Mesothelial cell of epicardium (in vitro differentiated cells): ENCODE measurements at places on chromosomes 12 and 14. TPM values are rescaled to one million over a fixed set of nuclear protein-coding genes. Genes with fewer than 3 reads are reported as not detected.

Gene ACRBP
- total RNA-seq: 2.7 to 3.7 TPM (median 3.5 TPM) in 3 replicates

Gene KLRC3
- not detected in 3 replicates for total RNA-seq

Gene CIDEB
- not detected in 3 replicates for total RNA-seq

Gene SLC25A21
- 1.8 to 3.7 TPM (median 2.3 TPM) in 3 replicates for total RNA-seq

Gene ESRRB
- total RNA-seq: 0.14 to 0.22 TPM (median 0.16 TPM) in 3 replicates

Gene ABCD2
- 0.29 to 0.41 TPM (median 0.34 TPM) in 3 replicates for total RNA-seq

Gene CDC42BPB
- total RNA-seq: 92.9 to 103 TPM (median 99.4 TPM) in 3 replicates

Gene CMKLR1
- 0.87 to 1.7 TPM (median 1.4 TPM) in 3 replicates for total RNA-seq

Gene HSPB8
- total RNA-seq: 13.5 to 16.8 TPM (median 15.7 TPM) in 3 replicates

Gene TNFRSF1A
- total RNA-seq: 65.4 to 70.4 TPM (median 68.9 TPM) in 3 replicates

Gene SLC38A4
- 0.11 to 0.35 TPM (median 0.29 TPM) in 3 replicates for total RNA-seq

- H3K4me1 ChIP-seq: peaks cover 12% of the 10 kb centered on the region
- H3K4me3 ChIP-seq: no peak overlapping the region
- no peak overlapping the region for H3K27ac ChIP-seq
- DNase-seq: no peak
- H3K27me3 ChIP-seq: no peaks in the 10 kb centered on the region
Measured at GRCh38 chr12:78420991-78421390, 443.6 kb upstream of the SYT1 start.

DNA sequence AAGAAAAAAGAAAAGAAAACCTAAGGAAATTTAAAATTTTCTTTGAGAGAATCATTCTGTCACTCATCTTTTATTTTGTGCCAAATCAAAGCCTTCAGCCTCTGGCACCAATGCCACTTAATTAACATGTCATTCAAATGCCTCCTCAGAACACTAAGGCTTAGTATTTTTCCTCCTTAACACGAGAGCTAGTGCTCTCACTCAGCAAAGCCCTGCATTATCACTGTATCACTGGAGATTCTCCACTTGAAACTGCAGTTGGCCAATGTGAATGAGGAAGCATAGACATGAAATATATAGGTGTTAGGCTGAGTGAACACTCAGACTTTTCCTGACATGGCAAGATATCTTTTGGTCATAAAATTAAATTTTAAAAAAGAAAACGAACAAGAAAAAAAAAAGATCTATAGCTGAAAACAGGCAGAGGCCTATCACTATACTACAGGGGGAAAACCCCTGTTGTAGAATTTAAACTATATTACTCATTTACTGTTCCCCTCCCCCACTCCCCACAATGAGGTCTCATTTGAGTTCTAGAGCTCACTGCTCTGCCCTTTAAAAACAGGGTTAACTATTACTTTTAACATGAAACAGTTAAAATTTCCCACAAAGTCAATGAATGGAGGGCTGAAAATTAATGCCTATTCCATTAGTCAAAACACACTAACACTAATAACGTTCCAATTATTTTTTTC, 5.1 kb downstream of the MBIP start:
- no peak for DNase-seq
- peaks cover 19% of the 10 kb centered on the region for H3K4me1 ChIP-seq

- no peak overlapping the region for H3K4me3 ChIP-seq
- H3K27me3 ChIP-seq: no peaks in the 10 kb centered on the region
- peaks cover 24% of the 10 kb centered on the region for H3K4me1 ChIP-seq
Measured at GRCh38 chr12:41304526-41304925, 116.4 kb downstream of the PDZRN4 start.

- no peaks in the 10 kb centered on the region for H3K27me3 ChIP-seq
- H3K27ac ChIP-seq: no peak overlapping the region
- no peak for DNase-seq
- no peaks in the 10 kb centered on the region for H3K36me3 ChIP-seq
- H3K4me3 ChIP-seq: no peak overlapping the region
- peaks cover 61% of the 10 kb centered on the region for H3K4me1 ChIP-seq
Measured at GRCh38 chr14:22412926-22413411, 176.1 kb downstream of the DAD1 start.

DNA sequence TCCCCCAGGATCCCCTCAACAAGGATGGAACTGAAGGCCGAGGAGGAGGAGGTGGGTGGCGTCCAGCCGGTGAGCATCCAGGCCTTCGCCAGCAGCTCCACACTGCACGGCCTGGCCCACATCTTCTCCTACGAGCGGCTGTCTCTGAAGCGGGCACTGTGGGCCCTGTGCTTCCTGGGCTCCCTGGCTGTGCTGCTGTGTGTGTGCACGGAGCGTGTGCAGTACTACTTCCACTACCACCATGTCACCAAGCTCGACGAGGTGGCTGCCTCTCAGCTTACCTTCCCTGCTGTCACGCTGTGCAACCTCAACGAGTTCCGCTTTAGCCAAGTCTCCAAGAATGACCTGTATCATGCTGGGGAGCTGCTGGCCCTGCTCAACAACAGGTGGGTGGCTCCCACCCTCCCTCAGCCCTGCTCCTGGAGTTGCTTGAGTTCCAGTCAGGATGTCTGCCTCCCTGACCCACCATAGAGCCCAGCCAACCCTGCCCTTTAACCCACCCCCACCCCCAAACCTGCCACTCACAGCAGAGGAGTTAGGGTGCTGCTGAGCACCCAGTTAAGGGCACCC, 1.4 kb downstream of the ASIC1 start:
- H3K27ac ChIP-seq: no peak overlapping the region
- H3K4me3 ChIP-seq: peak overlapping the region; percentile 58
- H3K4me1 ChIP-seq: peaks cover 13% of the 10 kb centered on the region
- H3K27me3 ChIP-seq: peaks cover 62% of the 10 kb centered on the region
- no peak for DNase-seq
- no peaks in the 10 kb centered on the region for H3K36me3 ChIP-seq

- no peak for DNase-seq
- no peaks in the 10 kb centered on the region for H3K27me3 ChIP-seq
- H3K4me1 ChIP-seq: peaks cover 13% of the 10 kb centered on the region
Measured at GRCh38 chr12:27193854-27194544, 50.1 kb upstream of the STK38L start.

- peaks cover 29% of the 10 kb centered on the region for H3K4me1 ChIP-seq
- H3K27ac ChIP-seq: peak overlapping the region; percentile 83
- H3K4me3 ChIP-seq: peak overlapping the region; percentile 97
Measured at GRCh38 chr14:65412856-65413738, 567 bp downstream of the FUT8 start.

DNA sequence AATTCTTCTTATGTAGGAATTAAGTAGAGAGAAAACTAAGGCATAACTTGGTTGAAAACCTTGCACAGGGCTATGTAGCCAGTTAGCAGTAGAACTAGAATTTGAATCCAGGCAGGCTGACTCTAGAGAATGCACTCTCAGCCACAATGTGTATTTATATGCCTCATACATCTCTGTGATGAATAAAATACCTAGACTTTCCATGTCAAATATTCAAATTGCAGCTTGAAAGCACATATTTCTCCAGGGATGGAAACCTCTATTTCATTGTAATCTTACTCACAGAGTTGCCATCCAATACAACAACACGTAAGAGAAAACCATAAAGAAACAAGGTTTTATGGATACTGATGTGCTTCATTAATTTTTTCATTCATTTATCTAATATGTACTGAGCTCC, 256.0 kb upstream of the FLRT2 start:
- H3K4me1 ChIP-seq: peaks cover 7% of the 10 kb centered on the region
- no peak overlapping the region for H3K4me3 ChIP-seq
- H3K36me3 ChIP-seq: no peaks in the 10 kb centered on the region
- no peaks in the 10 kb centered on the region for H3K27me3 ChIP-seq
- no peak for DNase-seq
- no peak overlapping the region for H3K27ac ChIP-seq

DNA sequence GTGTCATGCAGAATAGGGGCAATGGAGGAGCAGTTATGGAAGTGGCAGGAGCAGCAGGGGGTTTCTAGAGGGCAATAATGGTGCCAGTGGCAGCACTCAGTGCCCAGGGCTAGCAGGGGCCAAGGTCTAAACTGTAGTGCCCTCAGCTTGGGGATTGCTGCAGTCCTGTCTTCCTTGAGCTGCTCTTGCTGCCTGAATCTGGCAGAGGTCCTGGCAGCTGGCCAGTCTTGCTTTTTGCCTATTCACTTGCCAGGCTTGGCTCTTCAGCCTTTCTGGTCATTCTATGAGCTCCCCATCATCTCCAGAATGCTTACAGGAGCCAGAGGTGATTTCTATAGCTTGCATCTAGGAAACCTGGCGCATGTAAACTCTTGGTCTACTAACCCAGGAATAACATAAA, 72.0 kb downstream of the SUDS3 start:
- peaks cover 14% of the 10 kb centered on the region for H3K27me3 ChIP-seq
- no peak overlapping the region for H3K27ac ChIP-seq
- H3K4me1 ChIP-seq: no peaks in the 10 kb centered on the region
- H3K36me3 ChIP-seq: no peaks in the 10 kb centered on the region

DNA sequence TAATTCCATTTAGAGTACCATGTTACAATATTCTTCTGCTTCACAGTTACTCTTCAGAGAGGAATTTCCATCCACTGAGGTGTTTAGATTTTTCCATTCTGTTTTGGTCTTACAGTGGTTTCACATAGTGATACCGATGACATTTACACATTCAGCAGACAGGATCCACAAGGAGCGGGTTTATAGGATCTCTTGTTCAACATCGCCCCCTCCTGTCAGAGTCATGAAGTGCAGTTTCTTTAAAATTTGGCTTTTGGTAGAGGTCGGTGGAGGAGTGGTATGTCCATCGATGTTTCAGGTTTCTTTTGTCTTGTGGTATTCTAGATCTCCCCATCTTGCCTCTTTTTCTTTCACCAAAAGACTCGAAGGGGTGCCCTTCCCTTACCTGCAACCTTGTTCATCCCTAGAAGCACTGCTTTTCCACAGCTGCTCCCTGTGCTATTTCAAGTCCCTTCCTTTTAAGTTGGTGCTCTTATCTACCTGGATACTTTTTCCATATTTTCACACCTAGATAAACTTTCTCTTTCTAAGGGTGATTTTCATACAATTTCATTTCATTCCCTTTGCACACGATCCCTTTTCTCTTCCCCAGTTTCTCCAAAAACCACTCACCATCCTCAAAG, 181.3 kb downstream of the ITPR2 start:
- peaks cover 54% of the 10 kb centered on the region for H3K36me3 ChIP-seq
- no peak overlapping the region for H3K27ac ChIP-seq
- DNase-seq: peak; percentile 49
- peaks cover 19% of the 10 kb centered on the region for H3K4me1 ChIP-seq
- H3K27me3 ChIP-seq: no peaks in the 10 kb centered on the region

DNA sequence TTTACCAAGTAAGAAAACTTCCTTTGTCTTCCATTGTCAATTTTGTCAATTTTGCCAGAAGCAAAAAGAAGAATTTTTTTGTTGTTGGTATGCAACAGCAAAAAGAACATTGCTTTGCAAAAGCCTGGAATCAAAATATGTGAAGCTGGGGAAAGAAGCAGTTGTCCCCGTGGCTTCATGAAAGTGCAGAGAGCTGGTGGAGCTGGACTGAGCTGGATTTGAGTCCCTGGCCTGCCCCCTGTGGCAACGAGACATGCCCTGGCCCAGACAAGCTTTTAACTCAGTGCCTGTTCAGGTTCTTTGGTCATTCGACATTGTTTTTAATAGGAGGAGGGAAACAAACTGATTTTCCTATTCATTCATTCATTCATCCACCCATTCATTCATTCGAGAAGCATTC, 70.3 kb downstream of the SLC15A4 start:
- no peaks in the 10 kb centered on the region for H3K36me3 ChIP-seq
- peaks cover 16% of the 10 kb centered on the region for H3K27me3 ChIP-seq
- H3K4me3 ChIP-seq: no peak overlapping the region
- H3K27ac ChIP-seq: no peak overlapping the region
- no peaks in the 10 kb centered on the region for H3K4me1 ChIP-seq

GRCh38 chr12:43004908-43005307, 415.4 kb upstream of the PRICKLE1 start:
- H3K27ac ChIP-seq: peak overlapping the region; percentile 21
- peaks cover 43% of the 10 kb centered on the region for H3K4me1 ChIP-seq
- DNase-seq: no peak
- H3K4me3 ChIP-seq: no peak overlapping the region
- H3K27me3 ChIP-seq: no peaks in the 10 kb centered on the region

GRCh38 chr14:47676315-47676617, 861 bp upstream of the MDGA2 start:
- peaks cover 16% of the 10 kb centered on the region for H3K4me1 ChIP-seq
- H3K36me3 ChIP-seq: no peaks in the 10 kb centered on the region
- H3K4me3 ChIP-seq: peak overlapping the region; percentile 76
- no peak overlapping the region for H3K27ac ChIP-seq
- peaks cover 97% of the 10 kb centered on the region for H3K27me3 ChIP-seq

DNA sequence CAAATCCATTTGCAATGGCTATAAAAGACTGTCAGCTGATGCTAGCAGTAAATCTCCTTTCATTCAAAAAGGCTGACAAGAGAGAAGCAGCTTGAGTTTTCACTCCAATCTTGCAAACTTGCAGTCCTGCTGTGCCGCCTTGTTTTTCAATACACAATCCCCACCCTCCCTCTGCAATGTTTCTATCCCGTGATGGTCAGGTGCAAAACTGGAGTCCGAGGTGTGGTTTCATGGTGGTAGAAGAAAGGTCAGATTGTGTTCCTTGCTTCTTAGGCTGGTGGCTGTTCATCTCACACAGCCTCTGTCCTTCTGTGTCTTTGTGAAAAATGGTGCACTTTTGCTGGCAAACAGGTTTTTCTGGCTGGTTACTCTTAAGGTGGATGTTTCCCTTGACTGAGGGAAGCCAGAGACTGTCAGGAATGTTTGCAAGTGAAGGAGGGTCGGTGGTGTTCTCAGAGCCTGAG, 27.7 kb upstream of the TBX3 start:
- H3K4me3 ChIP-seq: peak overlapping the region; percentile 39
- H3K27me3 ChIP-seq: no peaks in the 10 kb centered on the region
- peak; percentile 52 for DNase-seq
- peaks cover 3% of the 10 kb centered on the region for H3K36me3 ChIP-seq

DNA sequence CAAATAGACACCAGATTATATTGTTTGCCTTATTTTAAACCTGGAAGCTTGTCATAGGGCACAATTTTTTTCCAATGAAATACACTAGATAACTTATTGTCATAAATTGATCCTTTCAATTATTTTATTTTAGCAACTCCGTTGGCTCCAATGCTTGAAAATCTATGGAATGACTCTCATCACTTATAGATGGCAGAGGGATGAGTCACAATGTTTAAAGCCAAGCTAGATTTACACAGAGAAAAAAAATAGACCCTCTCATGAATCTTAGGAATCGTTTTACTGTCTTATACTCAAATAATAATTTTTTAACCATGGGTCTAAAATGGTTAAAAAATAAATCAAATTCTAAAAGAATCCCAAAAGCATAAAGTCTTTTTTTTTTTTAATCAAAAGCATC, 1276.6 kb upstream of the FLRT2 start:
- no peaks in the 10 kb centered on the region for H3K27me3 ChIP-seq
- H3K4me1 ChIP-seq: peaks cover 61% of the 10 kb centered on the region
- no peak overlapping the region for H3K4me3 ChIP-seq
- DNase-seq: no peak
- H3K36me3 ChIP-seq: no peaks in the 10 kb centered on the region

DNA sequence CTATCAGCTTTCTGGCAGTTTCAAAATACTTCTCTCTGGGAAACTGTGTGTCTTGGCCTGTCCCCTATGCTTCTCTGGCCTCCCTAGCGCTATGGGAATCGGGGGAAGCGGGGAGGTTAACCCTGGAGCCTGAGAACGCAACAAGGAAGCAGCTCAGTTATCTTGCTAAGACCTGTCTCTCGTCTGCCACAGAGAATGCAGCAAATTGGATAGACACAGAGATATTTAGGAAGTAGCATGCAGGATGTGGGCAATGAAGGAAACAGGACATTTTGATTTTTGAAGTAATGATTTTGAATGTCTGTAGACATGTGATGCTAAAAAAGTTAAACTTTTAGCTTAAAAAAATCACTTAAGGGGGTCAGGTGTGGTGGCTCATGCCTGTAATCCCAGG, 6.6 kb upstream of the CALCOCO1 start:
- H3K4me1 ChIP-seq: peaks cover 4% of the 10 kb centered on the region
- DNase-seq: no peak
- no peak overlapping the region for H3K27ac ChIP-seq
- H3K4me3 ChIP-seq: no peak overlapping the region
- H3K36me3 ChIP-seq: no peaks in the 10 kb centered on the region
